Natural killer cell (primary cell): ENCODE measurements at places on chromosomes 11 and 22. TPM values are rescaled to one million over a fixed set of nuclear protein-coding genes. Genes with fewer than 3 reads are reported as not detected.

SMPD1 gene
- total RNA-seq: 56.1 TPM

BTBD18 gene
- not detected for total RNA-seq

OR8G1 gene
- not detected for total RNA-seq

DNA sequence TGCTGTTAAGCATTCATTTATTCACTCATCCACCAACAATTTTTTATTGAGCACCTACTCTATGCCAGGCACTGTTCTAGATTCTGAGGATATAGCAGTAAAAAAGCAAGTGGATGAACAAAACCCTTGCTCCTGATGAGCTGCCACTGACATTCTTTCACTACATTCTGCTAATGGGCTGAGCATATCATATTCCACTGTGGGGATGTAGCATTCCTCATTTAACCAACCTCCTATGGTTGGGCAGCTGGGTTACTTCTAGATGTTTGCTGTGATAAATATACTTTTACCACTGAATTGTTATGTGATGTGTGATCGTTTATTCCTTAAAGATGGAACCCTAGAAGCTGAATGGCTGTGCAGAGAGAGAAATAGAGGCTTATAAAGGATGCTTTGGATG is 176.9 kb downstream of the MN1 start:
- DNase-seq: no peak

GRCh38 chr11:122745111-122745510 is 89.6 kb downstream of the UBASH3B start:
- no peak for DNase-seq

GRCh38 chr11:30045921-30046577 is 29.2 kb upstream of the KCNA4 start:
- no peak for DNase-seq

- DNase-seq: no peak
These were observed 230.7 kb downstream of the JRKL start for GRCh38 chr11:96620464-96621044.

DNA sequence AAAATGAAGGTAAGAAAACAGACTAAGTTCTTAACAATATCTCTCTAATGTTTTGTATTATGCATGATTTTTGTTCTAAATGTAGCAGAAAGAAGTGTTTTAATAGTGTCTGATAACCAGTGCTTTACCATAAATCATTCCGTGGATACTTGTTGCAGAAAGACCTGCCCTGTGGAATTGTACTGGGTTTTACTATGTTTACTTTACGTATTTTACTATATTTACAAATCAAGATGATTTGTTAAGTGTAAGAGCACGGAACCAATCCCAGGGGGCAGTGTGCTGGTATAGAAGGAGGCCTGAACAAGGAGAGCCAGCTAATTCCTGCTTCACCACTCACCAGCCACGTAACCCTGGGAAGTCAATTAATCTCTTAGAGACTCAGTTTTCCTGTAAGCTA is 1.4 kb downstream of the HTR3B start:
- no peak for DNase-seq

- DNase-seq: no peak
These were observed 12.8 kb upstream of the HYLS1 start for GRCh38 chr11:125874556-125875124.

GRCh38 chr11:59207988-59208451 is 4.7 kb downstream of the MPEG1 start:
- peak; percentile 76 for DNase-seq

- DNase-seq: no peak
These were observed 278.2 kb downstream of the TBC1D22A start for GRCh38 chr22:47040486-47041270.
